ENCODE measurements at places on chromosomes 11 and 22.
A peak's percentile ranks its signal among the peaks of the same experiment; 100 is the strongest.

GRCh38 chr11:114075891-114076441 is 16.5 kb downstream of the ZBTB16 start:
- ATAC-seq: no peak

DNA sequence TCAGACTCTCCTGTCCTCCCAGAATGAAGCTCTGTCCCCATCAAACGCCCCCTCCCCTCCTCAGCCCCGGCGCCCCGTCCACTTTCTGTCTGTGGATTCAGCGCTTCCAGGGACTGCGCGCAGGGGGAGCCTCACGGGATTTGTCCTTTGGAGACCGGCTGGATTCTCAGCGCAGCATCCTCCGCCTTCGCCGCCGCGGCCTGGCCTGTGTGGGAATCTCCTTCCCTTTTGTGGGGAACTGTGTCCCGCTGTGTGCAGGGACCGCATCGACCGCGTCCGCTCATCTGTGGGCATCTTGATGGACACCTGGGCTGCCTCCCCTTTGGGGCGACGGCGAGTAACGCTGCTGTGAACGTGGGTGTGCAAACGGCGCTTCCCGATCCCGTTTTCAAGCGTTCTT is 1.1 kb upstream of the SCT start:
- ATAC-seq: no peak

GRCh38 chr11:100545970-100546369 is 141.1 kb upstream of the ARHGAP42 start:
- ATAC-seq: no peak

GRCh38 chr22:48481748-48482147 is 1345.9 kb downstream of the BRD1 start:
- ATAC-seq: no peak

DNA sequence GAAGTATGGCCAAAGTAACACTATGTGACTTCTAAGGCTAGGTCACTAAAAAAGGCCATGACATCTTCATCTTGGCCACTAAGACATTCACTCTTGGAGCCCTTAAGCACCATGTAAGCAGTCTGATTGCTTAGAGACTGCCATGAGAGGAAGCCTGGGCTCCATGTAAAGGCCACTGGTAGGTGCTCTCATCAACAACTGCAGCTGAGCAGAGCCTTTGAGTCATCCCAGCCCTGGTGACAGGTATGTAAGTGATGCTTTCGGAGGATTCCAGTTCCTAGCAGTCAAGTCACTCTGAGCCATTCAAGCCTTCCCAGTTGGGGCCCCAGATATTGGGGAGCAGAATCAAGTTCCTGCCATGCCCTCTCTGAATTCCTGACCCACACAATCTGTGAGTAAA is 26.2 kb downstream of the GAB2 start:
- ATAC-seq: no peak

GRCh38 chr11:9825315-9825714 is 161.4 kb downstream of the SWAP70 start:
- no peak for ATAC-seq

DNA sequence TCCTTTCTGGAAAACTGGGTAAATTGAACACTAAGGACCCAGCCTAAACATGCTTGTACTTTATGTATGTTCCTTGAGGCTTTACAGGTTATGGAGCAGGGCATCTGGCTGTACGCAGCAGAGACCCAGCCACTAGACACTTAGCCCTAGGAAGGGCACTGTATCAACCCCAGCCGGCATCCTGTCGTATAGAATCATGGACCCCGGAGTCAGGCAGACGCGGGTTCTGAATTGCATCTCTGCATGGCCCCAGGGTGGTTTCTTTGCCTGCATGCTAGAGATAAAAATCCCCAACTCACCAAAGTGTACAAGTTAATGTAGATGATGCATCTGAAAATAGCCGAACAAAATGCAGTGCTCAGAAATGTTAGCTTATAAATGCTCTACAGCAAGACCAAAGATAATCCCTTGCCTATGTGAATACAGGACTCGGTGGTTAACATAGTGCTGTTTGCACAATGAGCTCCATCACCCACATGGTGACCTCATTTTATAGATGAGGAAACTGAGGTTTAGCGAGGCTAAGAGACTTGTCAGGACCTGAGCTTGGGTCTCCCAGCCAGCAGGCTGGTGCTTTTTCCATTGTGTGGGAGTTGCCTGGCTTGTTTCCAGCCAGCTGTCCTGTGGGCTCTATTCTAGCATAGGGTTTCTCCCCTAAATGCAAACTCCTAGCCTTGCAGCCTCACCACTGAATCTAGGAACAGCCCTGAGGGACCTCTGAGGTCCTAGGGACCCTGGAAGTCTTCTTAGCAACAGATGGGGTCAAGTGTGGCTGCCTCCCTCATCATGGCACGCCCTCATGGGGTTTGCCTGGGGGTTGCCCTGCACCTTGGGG is 7.3 kb downstream of the CD6 start:
- peak; percentile 77 for ATAC-seq

- ATAC-seq: no peak
These were observed 443.9 kb downstream of the MIAT start for GRCh38 chr22:27101288-27101687.
